CD4-positive, alpha-beta T cell treated with Interleukin-15 for 1 hour (primary cell): ENCODE measurements at places on chromosomes 7 and 10.
A peak's percentile ranks its signal among the peaks of the same experiment; 100 is the strongest.

GRCh38 chr10:34015700-34016099 is 681.2 kb upstream of the NRP1 start:
- DNase-seq = no peak

- no peak for DNase-seq
Measured at GRCh38 chr7:107506674-107507339, 37.0 kb downstream of the GPR22 start.

- DNase-seq = no peak
Measured at GRCh38 chr10:93458821-93459257, 23.3 kb downstream of the MYOF start.

GRCh38 chr7:23454881-23455526 is 15.3 kb downstream of the IGF2BP3 start:
- DNase-seq = no peak

DNA sequence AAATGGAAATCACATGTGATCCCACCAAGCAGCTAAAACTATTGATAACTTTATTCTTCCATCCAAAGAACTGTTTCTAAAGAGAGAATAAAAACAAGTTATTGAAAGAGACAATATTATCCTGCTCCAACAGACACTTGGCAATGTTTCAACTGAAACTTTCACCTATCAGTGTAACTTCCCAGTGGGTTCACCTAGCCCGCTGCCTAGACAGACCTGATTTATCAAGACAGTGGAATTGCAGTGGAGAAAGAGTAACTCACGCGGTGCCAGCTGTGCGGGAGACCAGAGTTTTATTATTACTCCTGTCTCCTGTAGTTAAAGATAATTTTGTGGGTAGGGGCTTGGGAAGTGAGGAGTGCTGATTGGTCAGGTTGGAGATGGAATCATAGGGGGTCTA is 199.8 kb downstream of the AHR start:
- no peak for DNase-seq

DNA sequence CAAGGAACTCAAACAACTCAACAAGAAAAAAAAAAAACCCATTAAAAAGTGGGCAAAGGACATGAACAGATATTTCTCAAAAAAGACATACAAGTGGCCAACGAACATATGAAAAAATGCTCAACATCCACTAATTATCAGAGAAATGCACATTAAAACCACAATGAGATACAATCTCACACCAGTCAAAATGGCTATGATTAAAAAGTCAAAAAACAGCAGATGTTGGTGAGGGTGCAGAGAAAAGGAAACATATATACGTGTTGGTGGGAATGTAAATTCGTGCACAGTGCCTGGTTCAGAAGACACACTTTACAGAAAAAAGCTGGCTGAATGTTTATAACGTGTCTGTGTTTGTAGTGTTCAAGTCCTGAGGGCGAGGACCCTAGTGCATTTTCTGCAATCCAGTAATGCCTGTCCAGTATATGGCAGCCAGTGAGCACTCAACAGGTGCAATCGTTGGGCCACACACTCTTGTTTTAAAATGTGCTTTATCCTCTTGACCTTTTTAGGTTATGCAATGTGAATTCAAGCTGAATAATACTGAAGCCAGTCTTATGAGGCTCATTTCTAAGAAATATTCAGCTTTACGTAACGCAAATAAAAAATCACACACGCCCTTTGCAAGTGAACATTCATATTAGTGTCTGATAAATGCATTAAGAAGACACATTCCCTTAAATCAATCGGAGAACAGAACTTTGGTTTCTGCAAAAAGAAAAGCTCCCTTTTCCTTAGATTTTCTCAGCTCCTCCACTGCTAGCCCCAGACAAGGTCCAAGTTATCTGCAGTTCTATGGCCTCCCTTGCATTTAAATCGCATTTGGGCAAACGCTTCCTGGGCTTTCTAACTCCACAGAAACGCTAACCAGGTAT is 813 bp upstream of the MTURN start:
- DNase-seq = no peak

- no peak for DNase-seq
Measured at GRCh38 chr10:28541717-28542365, 8.9 kb downstream of the WAC start.

DNA sequence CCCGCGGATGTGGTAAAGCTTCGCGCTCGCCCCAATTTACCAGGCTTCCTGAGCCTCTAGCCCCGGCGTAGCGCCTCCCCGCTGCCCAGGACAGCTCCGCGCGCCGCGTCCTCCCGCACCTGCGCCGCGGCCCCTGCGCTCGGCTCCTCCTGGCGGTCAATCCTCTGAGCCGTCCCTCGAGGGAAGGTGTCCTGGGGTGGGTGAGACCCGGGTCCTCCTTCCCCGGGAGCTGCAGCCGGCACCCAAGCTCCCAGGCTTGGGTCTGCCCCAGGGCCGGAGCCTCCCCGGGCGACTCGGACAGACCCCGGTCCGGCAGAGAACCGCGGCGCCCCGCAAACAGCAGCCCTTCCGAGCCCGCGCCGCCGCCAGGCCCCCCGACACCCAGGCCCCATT is 512 bp downstream of the OSBPL3 start:
- peak; percentile 69 for DNase-seq

GRCh38 chr10:22719406-22720042 is 5.1 kb upstream of the PIP4K2A start:
- no peak for DNase-seq

- DNase-seq = no peak
Measured at GRCh38 chr10:132310701-132311337, 3.1 kb upstream of the STK32C start.

- no peak for DNase-seq
Measured at GRCh38 chr10:9853405-9854355, 1164.0 kb upstream of the CELF2 start.

DNA sequence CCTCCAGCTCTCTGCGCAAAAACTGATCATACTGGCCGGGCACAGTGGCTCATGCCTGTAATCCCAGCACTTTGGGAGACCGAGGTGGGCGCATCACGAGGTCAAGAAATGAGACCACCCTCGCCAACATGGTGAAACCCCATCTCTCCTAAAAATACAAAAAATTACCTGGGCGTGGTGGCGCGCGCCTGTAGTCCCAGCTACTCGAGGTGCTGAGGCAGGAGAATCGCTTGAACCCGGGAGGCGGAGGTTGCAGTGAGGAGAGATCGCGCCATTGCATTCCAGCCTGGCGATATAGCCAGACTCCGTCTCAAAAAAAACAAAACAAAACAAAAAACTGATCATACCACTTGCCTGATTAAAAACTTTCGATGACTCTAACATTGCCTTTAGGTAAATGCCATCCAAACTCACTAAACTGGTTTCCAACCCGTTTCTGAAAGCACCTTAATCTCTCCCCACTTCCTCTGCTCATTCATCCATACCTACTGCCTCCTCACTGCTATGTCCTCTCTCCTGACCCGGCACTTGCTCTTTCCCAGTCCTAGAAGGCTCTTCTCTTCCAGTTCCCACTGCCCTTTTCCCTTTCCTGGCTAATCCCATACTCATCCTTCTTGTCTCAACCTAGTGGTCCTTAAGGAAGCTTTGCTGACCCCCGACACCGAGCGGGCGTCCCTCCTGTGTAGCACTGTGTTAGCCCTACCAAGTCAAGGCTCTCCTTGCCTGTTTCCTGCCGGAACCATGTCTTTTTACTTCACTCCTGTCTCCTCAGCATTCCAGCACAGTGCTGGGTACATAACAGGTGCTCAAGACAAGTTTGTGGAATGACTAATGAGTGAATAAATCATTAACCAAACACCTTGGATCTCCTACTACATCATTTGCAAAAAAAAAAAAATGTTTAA is 686 bp upstream of the MIOS start:
- DNase-seq = no peak

GRCh38 chr10:48714088-48714487 is 29.4 kb downstream of the WDFY4 start:
- no peak for DNase-seq

GRCh38 chr10:50607356-50607925 is 16.3 kb downstream of the SGMS1 start:
- DNase-seq = no peak

DNA sequence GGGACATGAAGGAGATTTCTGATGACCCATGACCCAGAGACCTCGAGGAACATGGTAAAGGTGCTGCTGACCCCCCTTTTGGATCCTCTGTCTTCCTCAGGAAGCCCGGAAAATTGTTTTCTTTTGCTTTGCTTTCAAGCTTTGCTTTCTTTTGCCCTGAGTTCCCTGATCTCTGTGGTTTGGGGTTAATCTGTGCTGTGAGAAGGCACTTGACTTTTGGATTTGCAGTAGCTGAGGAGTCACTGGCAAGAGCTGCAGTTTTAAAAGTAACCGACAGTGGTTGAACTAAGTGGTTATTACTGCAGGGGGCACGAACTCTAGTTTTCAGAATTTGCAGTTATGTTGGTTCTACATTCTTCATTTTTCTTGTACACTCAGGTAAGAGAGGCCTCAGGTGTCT is 53.0 kb downstream of the PDZD8 start:
- DNase-seq = no peak

- DNase-seq = no peak
Measured at GRCh38 chr10:9926003-9926402, 1091.7 kb upstream of the CELF2 start.

DNA sequence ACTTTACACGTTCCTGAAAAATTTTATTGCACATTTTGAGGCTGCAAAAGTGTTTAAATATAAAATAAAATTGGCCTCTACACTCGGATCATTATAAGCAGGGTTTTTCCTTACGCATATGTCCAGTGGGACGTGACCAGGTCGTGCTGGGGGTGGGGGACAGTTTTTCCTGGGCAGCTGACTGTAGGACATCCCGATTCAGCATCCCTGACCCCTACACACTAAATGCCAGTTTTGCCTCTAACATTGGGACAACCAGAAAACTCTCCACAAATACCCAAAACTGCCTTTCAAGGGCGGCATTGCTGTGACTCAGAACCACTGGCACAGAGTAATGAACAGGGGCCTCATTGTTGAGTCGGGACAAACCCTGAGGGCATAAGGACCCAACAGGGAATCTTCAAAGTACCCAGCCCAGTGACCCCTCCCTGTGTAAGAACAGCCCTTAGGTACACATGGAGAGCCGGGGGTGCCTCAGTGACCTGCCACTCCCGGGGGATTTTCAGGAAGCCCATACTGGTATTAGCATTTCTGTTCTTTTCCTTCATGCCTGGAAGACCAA is 170.6 kb downstream of the ARHGAP21 start:
- DNase-seq = no peak

DNA sequence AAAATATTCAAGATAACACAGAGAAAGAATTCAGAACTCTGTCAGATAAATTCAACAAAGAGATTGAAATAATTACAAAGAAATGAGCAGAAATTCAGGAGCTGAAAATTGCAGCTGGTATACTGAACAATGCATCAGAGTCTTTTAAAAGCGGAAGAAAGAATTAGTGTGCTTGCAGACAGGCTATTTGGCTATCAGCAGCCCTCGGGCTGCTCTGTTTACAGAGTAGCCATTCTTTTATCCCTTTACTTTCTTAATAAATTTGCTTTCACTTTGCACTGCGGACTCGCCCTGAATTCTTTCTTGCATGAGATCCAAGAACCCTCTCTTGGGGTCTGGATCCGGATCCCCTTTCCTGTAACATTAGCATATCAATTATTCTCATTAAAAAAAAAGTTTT is 1040.0 kb downstream of the SORCS3 start:
- no peak for DNase-seq

GRCh38 chr10:77253147-77253545 is 384.5 kb downstream of the KCNMA1 start:
- no peak for DNase-seq

DNA sequence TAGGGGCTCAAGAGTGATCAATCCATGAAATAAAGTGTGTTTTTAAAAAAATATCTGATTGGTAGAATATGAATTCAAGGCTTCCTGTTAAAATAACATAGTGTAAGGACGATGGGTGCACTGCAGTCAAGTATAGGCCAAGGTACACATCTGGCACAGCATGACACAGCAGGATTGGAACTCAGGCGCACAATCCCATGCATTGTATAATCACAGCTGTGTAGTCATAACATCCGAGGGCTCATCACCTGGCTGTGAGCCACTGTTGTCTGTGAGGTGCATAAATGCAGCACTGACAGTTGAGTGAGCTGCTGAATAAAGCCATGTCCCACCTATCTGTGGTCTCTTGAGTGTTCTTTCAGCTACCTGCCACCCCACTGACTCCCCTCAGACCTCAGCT is 142.3 kb upstream of the HPS1 start:
- DNase-seq = no peak
